ENCODE measurements at places on chromosomes 16 and 17.

- DNase-seq, result peak; percentile 82
Measured at GRCh38 chr17:82414548-82415281, 3.4 kb upstream of the HEXD start.

GRCh38 chr16:72443809-72444208 is 271.9 kb upstream of the PMFBP1 start:
- DNase-seq, result no peak

DNA sequence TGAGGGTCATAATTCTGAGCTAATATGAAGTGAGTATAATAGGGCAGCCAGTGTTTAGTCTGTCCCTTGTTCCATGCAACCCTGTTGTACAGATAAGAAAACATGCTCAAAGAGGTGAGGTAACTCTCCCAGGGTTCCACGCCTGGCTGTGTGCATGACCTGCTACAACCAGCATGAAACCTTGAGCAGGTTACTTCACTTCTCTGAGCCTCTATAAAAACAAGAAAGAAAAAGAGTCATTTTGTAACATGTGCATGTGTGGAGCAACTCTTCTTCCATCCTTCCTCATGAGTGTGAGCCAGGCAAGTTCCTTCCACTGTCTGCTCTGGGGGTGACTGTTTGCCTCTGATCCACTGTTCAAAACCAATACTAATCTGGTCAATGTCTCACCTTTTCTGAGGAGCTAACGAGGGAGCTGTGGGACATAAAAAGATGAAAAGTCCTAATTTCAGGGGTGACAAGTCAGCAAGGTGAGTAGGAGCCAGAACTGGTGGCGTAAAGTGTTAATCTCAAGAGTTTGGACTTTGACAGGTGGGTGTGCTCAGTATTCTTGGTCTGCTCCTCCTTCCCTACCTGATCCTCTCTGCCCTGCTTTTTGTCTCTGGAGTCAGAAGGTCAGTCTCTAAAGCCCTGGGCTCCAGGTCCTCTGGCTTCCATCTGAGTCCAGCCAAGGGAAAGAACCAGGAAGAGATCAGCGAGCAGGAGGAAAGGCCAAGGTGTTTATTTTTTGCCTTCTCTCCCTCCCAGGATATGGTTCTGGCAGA is 21.5 kb downstream of the GFOD2 start:
- DNase-seq, result no peak

DNA sequence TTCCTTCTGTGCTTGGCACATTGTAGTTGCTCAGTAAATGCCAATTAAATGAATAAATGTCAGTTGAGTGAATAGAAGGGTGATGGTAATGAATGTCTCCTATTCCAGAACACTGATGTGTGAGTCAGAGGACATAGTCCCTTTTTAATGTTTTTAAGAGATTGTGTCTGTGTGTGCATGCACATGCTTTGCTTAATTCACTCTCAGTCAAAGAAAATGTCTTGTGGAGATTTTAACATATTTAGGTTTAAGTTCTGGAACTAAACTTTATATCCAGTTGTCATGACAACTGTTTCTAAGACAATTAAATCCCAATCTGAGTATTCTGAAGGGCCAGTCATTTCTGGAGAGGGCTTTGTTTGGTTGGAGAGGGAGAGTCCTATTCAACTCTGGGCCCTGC is 255.3 kb upstream of the CDH11 start:
- no peak for DNase-seq

DNA sequence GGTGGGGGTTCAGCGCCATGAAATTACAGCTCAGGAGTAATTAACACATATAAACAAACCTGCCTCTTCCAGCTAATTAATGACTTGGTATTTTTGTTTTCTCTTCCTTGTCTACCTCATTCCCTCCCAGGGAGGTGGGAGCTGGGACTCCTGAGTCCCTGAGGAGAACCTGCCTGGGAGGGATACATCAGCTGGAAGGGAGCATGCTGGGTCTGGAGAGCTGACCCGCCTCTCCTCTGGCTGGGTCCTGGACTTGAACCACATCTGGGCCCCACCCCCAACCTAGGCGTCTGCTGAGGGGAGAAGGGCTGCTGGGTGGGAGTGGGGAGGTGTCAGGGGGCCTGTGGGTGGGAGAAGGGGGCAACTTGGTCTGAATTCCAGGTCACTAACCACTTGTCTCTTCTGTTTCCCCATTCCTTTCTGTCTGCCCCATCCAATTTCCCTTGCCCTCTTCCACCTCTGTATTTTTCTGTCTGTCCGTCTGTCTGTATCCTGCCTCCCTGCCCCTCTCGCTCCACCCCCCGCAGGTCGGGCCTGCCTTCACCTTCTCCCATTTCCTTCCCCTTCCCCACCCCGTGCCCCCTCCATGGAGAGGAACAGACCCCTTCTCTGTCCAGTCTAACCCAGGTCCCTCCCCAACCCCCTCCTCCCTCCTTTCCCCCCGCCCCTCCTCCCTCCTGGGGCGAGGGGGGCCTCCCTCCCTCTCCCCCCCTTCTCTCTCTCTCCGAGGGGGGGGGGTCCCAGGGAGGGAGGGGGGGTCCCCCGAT is at the start of gene NLGN2:
TSS of gene NLGN2 (plus strand) at position 361 of the 767 bp plus-strand sequence. CDS start 411 bp downstream, outside the sequence.
- DNase-seq, result no peak

DNA sequence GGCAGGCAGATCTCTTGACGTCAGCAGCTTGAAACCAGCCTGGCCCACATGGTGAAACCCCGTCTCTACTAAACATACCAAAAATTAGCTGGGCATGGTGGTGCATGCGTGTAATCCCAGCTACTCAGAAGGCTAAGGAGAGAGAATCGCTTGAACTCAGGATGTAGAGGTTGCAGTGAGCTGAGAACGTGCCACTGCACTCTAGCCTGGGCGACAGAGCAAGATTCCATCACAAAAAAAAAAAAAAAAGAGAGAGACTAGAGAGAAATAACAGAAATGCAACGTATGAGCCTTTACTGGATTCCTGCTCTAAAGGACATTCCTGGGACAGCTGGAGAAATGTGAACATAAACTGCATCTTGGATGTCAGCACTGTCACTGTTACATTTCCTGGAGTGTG is 10.8 kb downstream of the IFT140 start:
- no peak for DNase-seq
